ENCODE measurements at places on chromosomes 1 and 21.

DNA sequence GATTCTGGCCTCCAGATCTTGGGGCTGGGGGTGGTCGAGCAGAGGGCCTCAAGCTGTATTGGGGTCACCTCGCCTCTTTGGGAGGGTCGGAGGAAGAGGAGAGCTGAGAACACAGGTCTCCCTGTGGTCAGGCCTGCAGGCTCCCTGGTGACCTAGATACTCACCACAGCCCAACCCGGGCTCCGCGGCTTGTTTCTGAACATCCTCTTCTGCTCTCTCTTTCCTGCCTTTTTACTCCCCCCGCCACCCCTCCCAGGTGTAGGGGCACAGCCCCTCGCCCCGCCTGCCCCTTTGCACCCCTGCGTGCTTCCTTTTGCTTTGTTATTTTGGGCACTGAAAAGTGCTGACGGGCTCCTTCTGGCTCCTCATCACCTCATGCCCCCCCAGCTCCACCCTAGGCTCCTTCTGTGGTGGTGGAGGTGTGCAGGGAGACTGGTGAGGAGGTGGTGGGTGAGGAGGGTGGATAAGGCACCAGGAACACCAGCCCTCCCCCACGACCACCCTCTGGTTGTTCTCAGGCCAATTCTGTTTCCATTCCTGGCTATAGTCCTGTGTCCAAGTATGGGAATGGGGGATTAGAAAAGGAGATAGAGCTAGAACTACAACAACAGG lies 10.6 kb upstream of the LINGO4 start:
- DNase-seq = no peak

- DNase-seq = no peak
These were observed 22.2 kb upstream of the TMEM52 start for GRCh38 chr1:1941211-1941841.

DNA sequence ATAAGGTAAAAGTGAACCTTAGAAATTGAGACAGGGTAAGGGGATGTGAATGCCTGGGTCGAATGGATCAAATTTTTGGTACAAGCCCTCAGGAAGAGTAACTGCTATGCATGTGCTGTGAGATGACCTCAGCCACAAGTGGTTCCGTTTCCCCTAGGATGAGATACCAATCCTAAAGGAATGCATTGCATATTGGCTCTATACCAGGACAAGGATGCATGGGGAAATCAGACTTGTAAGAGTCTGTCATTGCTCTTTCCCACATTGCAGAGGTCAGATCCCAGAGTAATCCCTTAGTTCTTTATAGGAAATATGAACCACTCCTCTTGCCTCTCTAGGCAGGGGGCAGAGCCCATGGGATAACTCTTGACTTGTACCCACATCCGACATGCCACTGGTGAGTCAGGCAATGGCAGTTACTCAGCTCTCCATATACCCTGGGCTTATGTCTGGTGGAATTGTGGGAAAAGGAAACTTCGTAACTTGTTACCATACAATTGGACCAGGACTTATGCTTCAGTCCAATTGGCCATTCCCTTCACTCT lies 428.3 kb upstream of the ZRANB2 start:
- DNase-seq = no peak

DNA sequence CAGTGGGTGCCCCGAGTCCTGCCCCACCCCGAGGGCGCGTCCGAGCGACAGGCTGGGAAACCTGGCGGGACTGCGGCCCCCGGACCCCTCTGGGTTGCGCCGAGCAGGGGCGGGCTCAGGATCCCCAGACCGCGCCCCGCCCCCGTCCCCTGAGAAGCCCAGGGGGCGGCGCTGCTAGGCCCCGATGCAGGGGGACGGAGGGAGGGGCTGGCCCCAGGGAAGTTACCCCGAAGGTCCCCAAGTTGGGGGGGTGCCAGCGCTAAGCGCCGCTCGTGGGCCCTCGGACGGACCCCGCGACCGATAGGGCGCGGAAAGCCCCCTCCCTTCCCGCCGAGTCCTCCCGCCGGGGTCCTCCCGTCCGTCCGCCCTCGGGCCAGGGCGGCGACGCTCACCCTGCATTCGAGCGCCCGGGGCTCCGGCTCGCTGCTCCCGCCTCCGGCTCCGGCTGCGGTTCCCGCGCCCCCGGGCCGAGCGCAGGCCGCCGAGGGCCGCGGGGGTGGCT lies 414 bp downstream of the GPR153 start:
- peak; percentile 13 for DNase-seq
